ENCODE measurements at places on chromosomes 7 and 10.
A peak's percentile ranks its signal among the peaks of the same experiment; 100 is the strongest.

GRCh38 chr7:738241-738640 is 11.2 kb upstream of the PRKAR1B start:
- DNase-seq: no peak

DNA sequence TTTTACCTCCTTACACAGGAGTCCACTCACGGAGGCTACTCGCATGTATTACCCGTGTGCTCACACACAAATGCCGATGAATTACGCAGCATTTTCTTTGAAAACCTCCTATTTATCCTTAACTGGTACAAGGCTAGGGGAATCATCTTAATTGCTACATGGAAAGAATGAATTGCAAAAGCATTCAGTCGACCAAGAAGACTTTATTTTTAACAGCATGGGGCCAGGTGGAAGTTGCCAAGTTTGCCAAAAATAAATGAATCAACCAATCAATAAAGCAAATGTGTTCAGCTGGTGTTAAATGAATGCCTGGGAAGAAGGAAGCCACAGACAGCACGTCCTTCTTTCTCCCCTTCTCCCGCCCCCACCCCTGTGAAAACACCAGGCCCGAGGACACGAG is 55.8 kb downstream of the CTBP2 start:
- DNase-seq: no peak

DNA sequence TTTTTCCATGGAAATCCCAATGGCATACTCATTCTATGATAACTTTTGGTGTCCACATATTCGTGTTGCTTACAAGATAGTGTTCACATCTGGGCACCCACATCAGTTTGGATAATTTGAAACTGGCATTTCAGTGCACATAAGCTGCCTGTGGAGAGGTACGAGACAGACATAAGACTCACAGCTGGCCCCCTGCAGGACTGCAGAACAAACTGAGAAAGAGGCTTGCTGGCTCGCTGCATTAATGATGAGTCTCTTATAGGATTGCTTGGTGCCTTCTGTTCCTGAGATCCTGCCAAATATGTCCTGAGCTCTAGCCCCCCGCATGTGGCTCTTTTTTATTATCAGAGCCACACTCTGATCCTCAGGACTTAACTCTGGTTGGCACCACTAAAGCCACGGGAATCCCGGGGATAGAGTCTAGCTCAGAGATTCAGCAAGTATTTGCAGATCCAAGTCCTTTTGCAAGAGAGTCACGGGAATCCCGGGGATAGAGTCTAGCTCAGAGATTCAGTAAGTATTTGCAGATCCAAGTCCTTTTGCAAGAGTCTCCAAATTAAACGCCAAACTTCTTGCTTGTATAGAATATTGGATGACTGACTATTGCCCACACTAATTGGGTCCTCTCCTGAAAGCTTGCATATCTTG is 34.0 kb upstream of the JCAD start:
- no peak for DNase-seq

GRCh38 chr10:85105614-85106255 is 777.3 kb downstream of the CCSER2 start:
- DNase-seq: no peak

GRCh38 chr7:90582164-90582563 is 14.0 kb upstream of the CDK14 start:
- no peak for DNase-seq

- no peak for DNase-seq
These were observed 35.2 kb upstream of the BMPR1A start for GRCh38 chr10:86721232-86721631.

DNA sequence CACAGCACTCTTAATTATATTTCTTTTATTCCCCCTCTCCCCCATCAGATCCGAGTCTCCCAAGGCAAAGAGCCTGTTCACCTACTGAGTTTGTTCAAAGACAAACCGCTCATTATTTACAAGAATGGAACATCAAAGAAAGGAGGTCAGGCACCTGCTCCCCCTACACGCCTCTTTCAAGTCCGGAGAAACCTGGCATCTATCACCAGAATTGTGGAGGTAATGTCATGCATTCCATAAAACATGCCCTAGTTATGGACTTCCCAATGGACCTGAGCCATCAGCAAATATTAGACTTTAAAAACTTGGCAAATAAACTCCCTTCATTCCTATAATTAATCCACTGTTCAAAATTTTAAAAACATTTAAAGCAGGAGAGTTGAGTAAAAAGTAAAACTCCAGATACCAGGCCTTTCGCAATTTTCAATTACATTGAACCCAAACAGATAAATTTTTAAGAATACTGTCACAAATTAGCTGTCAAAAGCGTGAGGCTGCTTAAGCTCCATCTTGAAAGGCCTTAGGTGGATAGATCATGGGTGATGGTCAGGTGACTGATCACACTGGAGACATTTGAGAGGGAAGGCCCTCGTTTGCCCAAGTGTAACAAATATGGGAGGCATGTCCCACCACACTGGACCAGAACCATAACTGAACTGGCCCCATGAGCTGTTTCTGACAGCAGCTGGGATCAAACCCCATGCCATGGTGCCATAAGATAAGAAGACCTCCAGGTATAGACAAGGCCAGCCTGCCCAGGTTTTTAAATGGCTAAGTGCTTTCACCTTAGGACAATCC is 46.9 kb upstream of the ARL4A start:
- no peak for DNase-seq

GRCh38 chr10:8402576-8402975 is 348.1 kb downstream of the GATA3 start:
- DNase-seq: no peak

- DNase-seq: no peak
These were observed 19.4 kb downstream of the GATA3 start for GRCh38 chr10:8073691-8074416.

- DNase-seq: no peak
These were observed 135.5 kb downstream of the ZNF22 start for GRCh38 chr10:45136256-45136655.

DNA sequence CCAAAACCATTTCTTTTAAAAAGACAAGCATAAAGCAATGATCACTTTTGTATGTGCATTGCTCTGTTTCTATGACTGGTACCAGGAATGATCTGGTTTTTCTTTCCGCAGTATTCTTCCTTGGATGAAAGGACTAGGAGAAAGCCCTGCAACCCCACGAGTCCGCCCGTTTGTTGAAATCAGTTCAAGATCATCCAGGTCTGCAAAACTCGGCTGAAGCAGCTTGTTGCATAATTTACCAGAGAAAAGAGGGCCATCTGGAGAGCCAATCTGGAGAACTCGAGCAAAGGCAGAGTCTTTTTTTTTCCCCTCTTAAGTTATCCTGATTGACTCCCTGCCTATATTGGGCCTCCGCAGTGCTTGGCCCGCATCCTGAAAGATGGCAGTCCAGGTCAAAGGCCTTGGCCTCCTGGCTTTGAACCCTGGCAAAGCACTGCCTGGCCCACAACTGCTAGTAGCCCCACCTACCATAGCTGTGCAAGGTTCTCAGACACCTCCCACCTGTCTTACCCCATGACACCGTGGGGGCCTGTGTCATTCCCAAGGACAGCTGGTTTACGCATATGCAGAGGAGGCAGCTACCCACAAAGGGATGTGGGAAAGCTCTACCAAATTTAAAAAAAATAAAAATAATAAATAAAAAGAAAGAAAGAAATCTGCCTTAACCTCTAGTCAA is 572.2 kb downstream of the INHBA start:
- no peak for DNase-seq

- DNase-seq: peak; percentile 25
These were observed 140.3 kb downstream of the VIPR2 start for GRCh38 chr7:159004411-159004810.

GRCh38 chr7:88268051-88268450 is 38.6 kb downstream of the STEAP4 start:
- DNase-seq: no peak

DNA sequence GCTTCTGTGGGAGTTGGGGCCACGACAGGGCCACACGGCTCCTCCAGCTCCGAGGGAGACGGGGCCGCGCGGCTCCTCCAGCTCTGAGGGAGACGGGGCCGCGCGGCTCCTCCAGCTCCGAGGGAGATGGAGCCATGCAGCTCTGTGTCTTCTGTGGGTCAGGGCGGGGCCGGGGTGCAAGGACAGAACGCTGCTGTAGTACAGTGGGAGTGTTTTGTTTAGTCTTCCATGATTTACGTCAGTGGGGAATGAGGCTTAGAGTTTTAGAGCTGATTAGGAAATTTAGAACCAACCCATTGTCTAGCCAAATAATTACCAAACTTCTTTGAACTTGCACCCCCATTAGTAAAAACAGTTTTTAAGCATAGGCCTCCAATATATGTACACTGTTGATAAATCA is 32.9 kb upstream of the PRKAR1B start:
- no peak for DNase-seq

DNA sequence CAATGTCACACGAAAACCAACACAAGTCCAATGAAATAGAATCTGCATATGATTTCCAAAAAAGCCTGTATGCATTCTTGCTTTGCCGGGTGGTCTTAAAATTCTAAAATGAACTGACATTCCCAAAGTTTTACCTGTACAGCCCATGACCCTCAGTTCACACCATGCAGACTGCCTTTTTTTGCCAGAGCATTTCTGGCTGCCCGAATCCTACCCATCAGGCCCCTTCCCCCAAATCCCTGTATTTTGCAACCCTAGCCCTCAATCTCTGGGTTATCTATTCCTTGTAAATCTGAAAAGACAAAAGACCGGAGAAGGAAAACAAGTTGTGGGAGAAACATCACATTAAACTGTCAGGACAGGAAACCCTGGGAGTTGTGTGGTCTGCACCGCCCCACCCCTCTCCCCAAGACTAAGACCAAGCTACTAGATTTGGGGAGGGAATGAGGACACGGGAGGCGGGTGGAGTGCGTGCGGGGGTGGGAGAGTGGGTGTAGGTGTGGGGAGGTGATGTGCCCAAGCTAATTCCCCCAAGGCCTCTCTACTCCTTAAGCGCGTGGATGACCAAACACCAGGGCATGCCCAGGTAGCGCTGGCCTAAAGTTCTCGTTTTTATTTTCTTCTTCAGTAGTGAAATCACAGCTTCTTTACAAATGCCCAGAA is 1.4 kb downstream of the JCAD start:
- DNase-seq: no peak

DNA sequence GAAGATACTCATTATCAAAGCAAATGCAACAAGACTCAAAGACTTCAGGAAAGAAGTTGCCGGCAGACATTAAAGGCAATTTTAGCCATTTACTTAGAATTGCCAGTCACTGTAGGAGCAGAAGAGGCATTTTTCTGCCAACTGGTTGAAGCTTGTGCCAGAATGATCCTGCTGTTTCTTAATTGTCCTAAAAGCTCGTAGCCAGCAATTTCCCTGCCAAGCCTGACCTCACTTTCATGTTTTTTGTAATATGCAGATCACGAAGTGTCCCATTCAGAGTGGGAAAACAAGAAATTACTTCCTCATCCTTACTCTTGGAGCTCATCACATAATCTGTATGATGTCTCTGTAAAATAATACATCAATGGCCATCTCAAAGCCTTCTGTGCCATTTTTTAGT is 130.9 kb upstream of the ANKRD1 start:
- DNase-seq: no peak

GRCh38 chr10:631266-631665 is 58.2 kb downstream of the DIP2C start:
- no peak for DNase-seq

DNA sequence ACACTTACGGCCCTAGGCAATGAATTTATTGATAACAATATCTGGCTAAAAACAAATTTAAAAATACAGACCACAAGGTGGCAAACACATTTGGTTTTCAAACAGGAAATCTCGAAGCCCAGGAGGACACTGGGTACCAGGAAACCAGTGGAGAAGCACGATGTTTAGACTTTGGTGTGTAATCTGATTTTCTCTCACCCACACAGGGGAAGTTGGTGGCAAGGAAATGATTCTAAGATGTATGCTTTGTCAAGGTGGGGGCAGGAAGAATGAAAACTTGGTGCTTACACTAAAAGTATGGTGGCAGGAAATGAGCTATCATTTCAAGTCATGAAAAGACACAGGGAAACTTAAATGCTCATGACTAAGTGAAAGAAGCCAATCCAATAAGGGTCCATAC is 113.2 kb upstream of the ANKRD1 start:
- no peak for DNase-seq

DNA sequence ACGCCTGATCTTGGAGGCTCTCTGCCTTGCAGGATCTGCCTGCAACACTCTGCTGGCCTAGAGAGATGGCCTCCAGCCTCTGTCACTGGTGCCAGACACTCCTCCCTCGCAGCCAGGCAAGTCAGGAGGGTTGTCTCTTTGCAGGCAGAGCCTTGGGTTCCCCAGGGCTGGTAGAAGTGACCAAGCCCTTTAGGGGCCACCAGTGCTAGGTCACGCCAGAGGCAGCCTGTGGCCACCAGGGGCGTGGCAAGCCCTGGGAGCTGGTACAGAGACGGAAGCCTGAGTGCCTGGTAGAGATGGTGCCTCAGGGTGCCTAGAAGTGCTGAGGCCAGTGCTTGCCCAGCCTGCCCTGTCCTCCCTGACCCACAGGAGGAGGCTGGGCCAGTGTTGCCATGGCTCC is 9.1 kb downstream of the ADCYAP1R1 start:
- no peak for DNase-seq

- DNase-seq: no peak
These were observed 68.6 kb upstream of the PPP2R2D start for GRCh38 chr10:131832056-131832685.

- no peak for DNase-seq
These were observed 685.6 kb downstream of the XPNPEP1 start for GRCh38 chr10:109237682-109238081.
